ENCODE measurements at places on chromosomes 6 and 20. TPM values are rescaled to one million over a fixed set of nuclear protein-coding genes. Genes with fewer than 3 reads are reported as not detected.
A peak's percentile ranks its signal among the peaks of the same experiment; 100 is the strongest.

Gene PTGIS
- 10.1 TPM for total RNA-seq

Gene KHDRBS2
- 14.5 TPM for total RNA-seq

Gene UBE2C
- total RNA-seq, result 2.6 TPM

Gene SLC17A2
- not detected for total RNA-seq

Gene RNF144B
- 67.3 TPM for total RNA-seq

Gene DZANK1
- 10.6 TPM for total RNA-seq

Gene TREM1
- total RNA-seq, result 1.0 TPM

DNA sequence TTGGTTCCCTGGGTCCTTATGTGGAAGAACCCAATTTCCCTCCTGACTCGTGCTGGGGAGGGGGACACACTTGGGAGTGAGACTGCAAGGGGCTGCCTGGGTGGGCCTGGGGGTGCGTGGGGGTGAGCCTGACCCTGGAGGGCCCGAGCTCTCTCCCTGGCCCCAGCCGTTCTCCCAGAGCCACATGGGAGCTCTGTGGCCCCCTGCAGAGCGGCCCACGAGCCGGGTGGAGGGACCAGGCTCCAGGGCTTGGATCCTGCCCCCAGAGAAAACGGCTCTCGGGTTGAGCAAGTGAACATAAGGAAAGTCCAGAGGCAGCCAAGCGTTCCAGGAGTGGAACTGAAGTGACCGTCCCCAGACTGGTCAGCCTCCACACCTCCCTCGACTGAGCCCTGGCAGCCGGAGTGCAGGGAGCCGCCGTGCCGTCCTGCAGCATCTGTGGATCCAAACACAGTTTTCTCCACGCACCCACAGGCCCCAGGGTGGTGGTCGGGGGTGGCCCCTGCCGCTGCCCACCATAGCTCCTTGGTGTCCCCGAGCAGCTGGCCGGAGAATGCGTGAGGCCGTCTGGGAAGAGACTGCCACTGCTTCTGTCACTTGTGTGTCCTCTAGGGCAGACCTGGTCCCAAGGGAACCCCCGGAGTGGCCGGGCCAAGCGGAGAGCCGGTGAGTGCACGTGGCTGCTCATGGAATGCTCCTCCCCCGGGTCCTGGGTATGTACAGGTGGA is 10.6 kb downstream of the COL9A3 start:
- H3K27ac ChIP-seq, result peak overlapping the region; percentile 70
- H3K4me1 ChIP-seq, result peaks cover 33% of the 10 kb centered on the region
- peak; percentile 84 for DNase-seq

- no peaks in the 10 kb centered on the region for H3K36me3 ChIP-seq
- H3K27me3 ChIP-seq, result no peaks in the 10 kb centered on the region
- peaks cover 8% of the 10 kb centered on the region for H3K4me1 ChIP-seq
- H3K4me3 ChIP-seq, result no peak overlapping the region
These were observed 4.6 kb downstream of the PLTP start for GRCh38 chr20:45907219-45907948.

DNA sequence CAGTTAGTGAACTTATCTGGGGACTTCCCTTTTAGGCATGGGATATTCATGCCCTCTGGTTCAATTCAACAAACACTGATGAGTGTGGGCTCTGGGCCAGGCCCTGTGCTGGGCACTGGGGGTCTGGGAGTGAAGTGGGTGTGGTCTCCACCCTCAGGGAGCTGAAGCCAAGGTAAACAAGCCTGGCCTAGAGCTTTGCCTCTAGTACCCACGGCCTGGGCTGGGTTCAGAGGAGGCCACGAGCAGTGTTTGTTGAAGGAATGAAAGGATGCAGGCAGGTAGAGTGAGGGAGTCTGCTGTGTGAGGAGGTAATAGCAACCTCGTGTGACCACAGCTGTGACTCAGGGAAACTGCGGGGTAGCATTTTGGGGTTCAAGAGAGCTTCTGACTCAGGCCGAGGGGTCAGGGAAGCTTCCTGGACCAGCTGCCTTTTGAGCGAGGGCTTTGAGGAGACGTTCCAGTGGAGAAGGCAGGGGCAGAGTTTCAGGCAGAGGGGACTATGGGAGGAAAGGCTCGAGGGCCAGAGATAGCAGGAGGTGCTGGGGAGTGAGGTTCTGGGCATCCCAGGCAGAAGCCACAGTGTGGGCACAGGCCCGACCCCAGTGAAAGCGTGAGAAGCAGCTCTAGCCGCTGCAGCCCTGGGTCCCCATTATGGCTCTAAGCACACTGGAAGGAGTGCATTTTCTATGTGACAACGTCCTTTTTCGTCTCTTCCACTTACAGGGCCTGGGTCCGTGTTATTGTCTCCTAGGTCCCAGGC is 5.6 kb downstream of the MYLK2 start:
- H3K27ac ChIP-seq, result no peak overlapping the region
- no peaks in the 10 kb centered on the region for H3K36me3 ChIP-seq

DNA sequence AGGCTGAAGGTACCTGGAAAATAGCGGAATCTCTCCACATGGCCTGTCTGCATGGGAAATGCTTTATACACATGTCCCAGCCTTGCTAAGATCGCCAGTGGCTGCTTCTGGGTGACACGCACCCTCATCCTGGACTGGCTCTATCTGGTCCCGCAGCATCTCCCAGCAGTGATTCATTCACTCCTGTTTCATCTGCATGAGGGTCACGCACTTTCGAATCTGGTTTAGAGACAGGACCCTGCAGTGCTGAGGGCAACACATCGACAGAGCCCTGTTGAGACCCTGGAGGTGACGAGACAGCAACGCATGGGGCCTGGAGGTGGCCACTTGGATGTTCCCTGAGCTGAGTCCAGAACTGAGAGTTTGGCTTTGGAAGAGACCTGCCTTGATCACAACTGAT is 136.5 kb downstream of the SMOC2 start:
- H3K36me3 ChIP-seq, result no peaks in the 10 kb centered on the region
- H3K4me3 ChIP-seq, result no peak overlapping the region
- no peaks in the 10 kb centered on the region for H3K27me3 ChIP-seq
- H3K4me1 ChIP-seq, result peaks cover 9% of the 10 kb centered on the region
- no peak overlapping the region for H3K27ac ChIP-seq

GRCh38 chr20:56552911-56553629 is 20.0 kb downstream of the FAM209B start:
- peaks cover 11% of the 10 kb centered on the region for H3K4me1 ChIP-seq
- DNase-seq, result no peak
- no peak overlapping the region for H3K4me3 ChIP-seq
- no peak overlapping the region for H3K27ac ChIP-seq
- H3K36me3 ChIP-seq, result no peaks in the 10 kb centered on the region

- no peaks in the 10 kb centered on the region for H3K36me3 ChIP-seq
- H3K27me3 ChIP-seq, result no peaks in the 10 kb centered on the region
- no peaks in the 10 kb centered on the region for H3K4me1 ChIP-seq
- H3K4me3 ChIP-seq, result no peak overlapping the region
- DNase-seq, result no peak
These were observed 66.7 kb downstream of the ELOVL2 start for GRCh38 chr6:10977231-10977968.

DNA sequence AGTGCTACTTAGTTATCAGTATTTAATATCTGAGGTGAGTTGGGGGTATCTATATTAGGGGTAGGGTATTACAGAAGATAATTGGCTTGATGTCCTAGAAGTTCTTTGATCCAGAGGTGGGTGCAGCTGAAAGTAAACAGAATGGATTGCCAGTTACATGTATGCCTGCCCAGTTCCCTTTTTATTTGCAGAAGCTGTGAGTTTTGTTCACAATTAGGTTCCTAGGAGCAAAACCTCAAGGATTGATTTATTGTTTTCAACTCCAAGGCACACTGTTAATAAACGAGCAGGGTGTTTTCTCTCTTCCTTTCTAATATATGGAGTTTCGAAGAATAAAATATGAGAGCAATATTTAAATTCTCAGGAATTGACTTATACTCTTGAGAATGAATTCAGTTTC is 129.0 kb downstream of the SULF2 start:
- no peak for DNase-seq
- H3K4me3 ChIP-seq, result no peak overlapping the region
- H3K36me3 ChIP-seq, result peaks cover 40% of the 10 kb centered on the region
- H3K27me3 ChIP-seq, result no peaks in the 10 kb centered on the region

GRCh38 chr20:59043698-59044097 is 1.1 kb upstream of the PRELID3B start:
- H3K4me3 ChIP-seq, result no peak overlapping the region
- H3K27ac ChIP-seq, result peak overlapping the region; percentile 92
- no peaks in the 10 kb centered on the region for H3K27me3 ChIP-seq
- DNase-seq, result no peak

DNA sequence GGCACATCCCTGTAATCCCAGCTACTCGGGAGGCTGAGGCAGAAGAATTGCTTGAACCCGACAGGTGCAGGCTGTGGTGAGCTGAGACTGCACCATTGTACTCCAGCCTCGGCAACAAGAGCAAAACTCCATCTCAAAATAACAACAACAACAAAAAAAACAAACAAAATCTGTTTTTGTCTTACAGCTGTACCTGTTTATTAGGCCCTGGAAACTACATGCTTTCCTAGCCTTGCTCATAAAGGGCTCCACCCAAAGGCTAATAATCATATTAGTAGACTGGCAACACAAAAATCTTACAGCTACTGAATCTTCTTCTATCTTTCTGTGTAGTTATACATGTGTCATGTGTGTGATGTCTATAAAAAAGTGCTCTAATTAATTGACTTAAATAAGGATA is 503.9 kb upstream of the EYS start:
- H3K36me3 ChIP-seq, result no peaks in the 10 kb centered on the region
- H3K27ac ChIP-seq, result no peak overlapping the region
- no peaks in the 10 kb centered on the region for H3K4me1 ChIP-seq
- no peak for DNase-seq
- no peaks in the 10 kb centered on the region for H3K27me3 ChIP-seq
- H3K4me3 ChIP-seq, result no peak overlapping the region

DNA sequence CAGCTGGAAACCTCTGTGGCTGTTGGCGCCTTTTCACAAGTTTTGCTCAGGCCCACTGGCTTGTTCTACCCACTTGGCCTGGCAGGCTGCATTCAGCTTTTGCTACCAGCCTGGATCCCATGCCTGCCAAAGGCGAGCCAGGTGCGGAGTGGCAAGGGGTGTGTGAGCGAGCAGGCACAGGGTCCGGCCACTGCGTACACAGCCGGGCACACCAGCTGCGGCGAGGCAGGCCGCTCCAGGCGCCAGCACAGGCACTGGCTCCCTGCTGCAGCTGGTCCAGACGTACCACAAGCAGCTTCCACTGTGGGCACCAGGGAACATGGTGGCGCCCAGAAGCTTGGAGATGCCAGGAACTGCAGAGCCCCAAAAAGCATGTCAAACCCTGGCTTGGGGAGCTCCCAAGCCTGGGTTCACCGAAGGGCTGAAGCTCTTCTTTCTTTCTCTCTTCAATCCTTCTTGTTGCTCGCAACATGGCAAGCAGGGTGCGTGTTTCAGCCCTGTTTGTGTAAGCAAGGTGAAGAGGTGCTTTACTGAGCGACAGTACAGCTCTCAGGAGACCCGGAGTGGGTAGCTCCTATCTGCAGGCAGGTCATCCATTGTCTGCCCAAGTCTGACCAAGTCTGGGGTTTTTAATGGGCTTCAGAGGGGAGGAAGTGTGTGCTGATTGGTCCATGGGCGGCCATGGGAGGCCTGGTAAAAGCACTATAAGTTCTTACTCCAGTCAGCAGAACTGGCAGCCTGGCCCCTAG is 32.6 kb upstream of the GRM4 start:
- no peak overlapping the region for H3K4me3 ChIP-seq
- no peaks in the 10 kb centered on the region for H3K27me3 ChIP-seq
- no peaks in the 10 kb centered on the region for H3K36me3 ChIP-seq
- no peak for DNase-seq
